ENCODE measurements at places on chromosomes 2 and 18. TPM values are rescaled to one million over a fixed set of nuclear protein-coding genes. Genes with fewer than 3 reads are reported as not detected.

The FABP1 gene
- not detected for total RNA-seq

The DPP4 gene
- total RNA-seq, result 1.2 TPM

The NOSTRIN gene
- total RNA-seq, result 1.6 TPM

The FAM110C gene
- total RNA-seq, result not detected

The SCYGR3 gene
- not detected for total RNA-seq

The HTR2B gene
- not detected for total RNA-seq

The PIEZO2 gene
- total RNA-seq, result 1.8 TPM

The IL1B gene
- total RNA-seq, result not detected

The FZD7 gene
- total RNA-seq, result 10.8 TPM

The REEP1 gene
- 7.8 TPM for total RNA-seq

The VIL1 gene
- total RNA-seq, result not detected

The TTN gene
- 0.02 TPM for total RNA-seq

The CCDC150 gene
- 4.4 TPM for total RNA-seq

The COPS9 gene
- 269 TPM for total RNA-seq

The NLRC4 gene
- not detected for total RNA-seq

The AMER3 gene
- not detected for total RNA-seq

The TRABD2A gene
- total RNA-seq, result 10.6 TPM

The PKDCC gene
- total RNA-seq, result 4.8 TPM

The AGXT gene
- 0.07 TPM for total RNA-seq

The CXCR4 gene
- total RNA-seq, result 4.3 TPM

The ASXL3 gene
- total RNA-seq, result not detected

The SLC40A1 gene
- 1.2 TPM for total RNA-seq

The XDH gene
- 0.19 TPM for total RNA-seq

The PRKD3 gene
- 59.8 TPM for total RNA-seq

The CFC1 gene
- total RNA-seq, result not detected

The ALKAL2 gene
- total RNA-seq, result not detected

The FBLN7 gene
- 2.9 TPM for total RNA-seq

The ANKRD53 gene
- not detected for total RNA-seq

All from A172 (cell line).